ENCODE measurements at places on chromosomes 11 and 22.

GRCh38 chr22:17748555-17749353 is 25.5 kb downstream of the BID start:
- DNase-seq = no peak

DNA sequence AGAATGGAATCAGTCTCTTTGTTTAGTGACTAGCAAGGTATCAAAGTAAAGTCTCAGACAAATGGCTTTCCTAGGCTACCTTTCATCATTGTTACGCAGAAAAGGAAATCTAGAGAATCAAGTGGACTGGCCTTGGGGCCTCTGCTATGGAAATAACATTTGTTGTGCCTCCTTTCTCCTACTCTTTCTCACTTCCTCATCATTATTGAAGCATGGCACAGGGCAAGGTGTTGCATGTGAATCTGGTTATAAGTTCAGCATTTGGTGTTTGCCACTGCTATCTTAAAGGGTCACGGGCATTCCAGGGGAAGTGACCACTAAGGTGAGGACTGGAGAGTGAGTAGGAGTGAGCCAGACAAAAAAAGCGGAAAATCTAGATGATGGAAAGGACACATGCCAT is 54.9 kb downstream of the GLYATL1 start:
- no peak for DNase-seq

GRCh38 chr11:114132417-114132816 is 72.9 kb downstream of the ZBTB16 start:
- DNase-seq = no peak

GRCh38 chr11:59941091-59941490 is 2.9 kb downstream of the OOSP1 start:
- no peak for DNase-seq

Data from activated naive CD4-positive, alpha-beta T cell treated with Interleukin-2 at 50 U/mL for 16 hours (primary cell).